ENCODE measurements at places on chromosomes 6 and 20.

DNA sequence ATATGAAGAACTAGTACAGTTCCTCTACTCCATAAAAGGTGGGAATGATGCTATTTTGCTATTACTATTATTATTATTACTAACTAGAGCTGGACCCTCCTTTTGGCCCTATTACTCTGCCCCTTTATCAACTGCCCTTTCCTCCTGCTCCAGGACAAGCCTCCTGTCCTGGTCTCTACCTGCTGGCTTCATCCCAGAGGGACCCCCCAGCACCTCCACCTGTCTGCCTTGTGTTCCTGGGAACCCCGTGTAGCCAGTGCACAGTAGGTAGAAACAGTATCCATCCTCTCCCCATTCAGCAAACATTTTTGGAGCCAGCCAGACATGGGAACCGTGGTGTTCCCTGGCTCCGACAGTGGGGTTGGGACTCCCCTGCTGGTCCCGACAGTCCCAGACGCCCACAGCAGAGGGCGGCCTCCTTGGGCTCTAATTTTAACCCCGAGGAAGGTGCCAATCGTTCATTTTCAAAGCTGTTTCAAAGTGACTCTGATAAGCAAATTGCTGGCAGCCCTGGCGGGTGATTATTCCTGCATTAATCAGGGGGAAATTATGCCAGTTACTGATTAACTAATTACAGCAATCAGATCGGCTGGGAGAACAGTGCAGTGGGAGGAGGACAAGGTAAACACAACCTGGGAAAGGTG lies 44.2 kb upstream of the MDGA1 start:
- peak; percentile 14 for DNase-seq

- no peak for DNase-seq
These were observed 91.7 kb upstream of the SLC22A16 start for GRCh38 chr6:110567957-110568696.

DNA sequence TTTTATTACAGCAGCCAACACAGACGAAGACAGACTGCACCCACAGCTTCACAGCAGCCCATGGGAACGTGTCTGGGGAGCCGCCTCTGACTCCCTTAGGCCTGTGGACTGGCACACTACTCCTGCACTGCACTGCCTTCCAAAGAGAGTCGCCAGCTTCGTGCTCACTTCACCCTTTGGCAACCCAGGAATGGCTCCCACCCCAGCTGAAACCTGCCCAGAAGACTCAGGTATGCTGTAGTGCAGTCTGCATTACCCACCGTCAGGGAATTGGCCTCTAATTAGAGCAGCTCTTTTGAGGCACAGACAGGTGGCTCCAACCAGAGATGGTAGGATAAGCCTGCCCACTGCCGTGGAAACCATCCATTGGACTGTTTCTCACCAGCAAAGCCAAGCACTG lies 39.9 kb upstream of the FRMD1 start:
- no peak for DNase-seq

- no peak for DNase-seq
These were observed 310.7 kb upstream of the PREP start for GRCh38 chr6:105713474-105714118.

GRCh38 chr6:47483853-47484546 lies 6.4 kb downstream of the CD2AP start:
- peak; percentile 79 for DNase-seq

- DNase-seq: no peak
These were observed 9.3 kb upstream of the DTD1 start for GRCh38 chr20:18578581-18578980.

DNA sequence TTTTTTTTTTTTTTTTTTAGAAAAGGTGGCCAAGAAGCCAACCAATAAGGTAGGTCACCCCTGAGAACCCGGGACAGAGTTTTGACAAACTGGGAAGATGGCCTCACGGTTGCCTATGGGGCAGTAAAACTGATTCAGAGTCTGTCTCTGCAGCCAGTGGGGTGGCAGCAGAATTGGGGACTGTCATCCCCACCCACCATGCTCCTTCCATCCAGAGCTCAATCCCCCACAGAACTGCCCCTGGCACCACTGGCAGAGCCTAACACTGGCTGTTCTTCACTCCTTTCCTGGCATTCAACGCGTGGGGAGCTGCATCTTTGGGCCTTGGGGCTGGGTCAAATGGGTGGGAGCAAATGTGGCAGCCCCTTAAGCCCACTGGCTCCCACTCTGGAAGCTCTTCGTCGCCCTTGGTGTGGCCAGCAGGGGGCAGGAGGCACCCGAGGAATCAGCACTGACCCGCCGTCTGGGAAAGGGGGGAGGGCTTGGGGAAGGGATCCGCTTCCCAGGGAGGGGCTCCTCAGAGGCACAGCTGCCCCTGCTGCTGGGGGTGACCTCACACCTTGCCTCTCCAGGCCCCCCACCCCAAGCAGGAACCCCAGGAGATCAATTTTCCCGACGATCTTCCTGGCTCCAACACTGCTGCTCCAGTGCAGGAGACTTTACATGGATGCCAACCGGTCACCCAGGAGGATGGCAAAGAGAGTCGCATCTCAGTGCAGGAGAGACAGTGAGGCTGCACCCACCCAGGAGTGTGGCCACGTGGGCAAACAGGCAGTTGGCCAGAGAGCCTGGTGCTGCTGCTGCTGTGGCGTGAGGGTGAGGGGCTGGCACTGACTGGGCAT lies 10.4 kb downstream of the CD40 start:
- DNase-seq: no peak

- peak; percentile 91 for DNase-seq
These were observed 6.1 kb downstream of the EDN1 start for GRCh38 chr6:12296255-12296573.

DNA sequence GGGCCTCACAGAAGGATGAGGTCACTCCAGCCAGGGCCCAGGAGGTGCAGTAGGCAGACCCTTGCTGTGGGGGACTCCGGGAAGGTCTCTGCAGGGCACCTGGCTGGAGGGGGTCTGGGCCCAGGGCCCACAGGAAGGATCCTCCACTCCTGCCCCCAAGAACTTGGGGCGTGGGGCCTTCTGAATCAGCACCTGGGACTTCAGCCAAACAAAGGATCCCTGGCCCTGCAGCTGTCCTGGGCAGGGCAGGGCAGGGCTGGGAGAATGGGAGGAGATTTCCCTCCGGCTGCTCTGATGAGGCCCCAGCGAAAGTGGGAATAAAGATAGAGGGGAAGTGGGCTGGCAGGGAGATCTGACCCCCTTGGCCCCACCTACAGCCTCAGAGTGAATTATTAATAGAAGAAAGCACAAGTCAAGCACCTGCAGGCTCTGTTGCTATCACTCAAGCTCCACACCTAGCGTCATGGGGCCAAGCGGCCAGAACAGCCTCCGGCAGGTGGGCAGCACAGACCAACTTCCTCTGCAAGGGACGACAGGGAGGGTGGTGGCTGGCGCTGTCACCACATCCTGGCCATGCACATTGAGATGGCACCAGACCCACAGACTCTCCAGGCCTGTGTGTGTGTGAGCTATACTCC lies 61.6 kb upstream of the MRPS10 start:
- peak; percentile 27 for DNase-seq

GRCh38 chr6:38688579-38689087 lies 14.3 kb downstream of the GLO1 start:
- no peak for DNase-seq

- peak; percentile 47 for DNase-seq
These were observed 14.4 kb upstream of the HLA-DQA1 start for GRCh38 chr6:32622545-32623401.

- no peak for DNase-seq
These were observed 14.3 kb upstream of the NCOA3 start for GRCh38 chr20:47487175-47487917.

- DNase-seq: peak; percentile 86
These were observed 3.8 kb downstream of the SPAG4 start for GRCh38 chr20:35619196-35620095.

DNA sequence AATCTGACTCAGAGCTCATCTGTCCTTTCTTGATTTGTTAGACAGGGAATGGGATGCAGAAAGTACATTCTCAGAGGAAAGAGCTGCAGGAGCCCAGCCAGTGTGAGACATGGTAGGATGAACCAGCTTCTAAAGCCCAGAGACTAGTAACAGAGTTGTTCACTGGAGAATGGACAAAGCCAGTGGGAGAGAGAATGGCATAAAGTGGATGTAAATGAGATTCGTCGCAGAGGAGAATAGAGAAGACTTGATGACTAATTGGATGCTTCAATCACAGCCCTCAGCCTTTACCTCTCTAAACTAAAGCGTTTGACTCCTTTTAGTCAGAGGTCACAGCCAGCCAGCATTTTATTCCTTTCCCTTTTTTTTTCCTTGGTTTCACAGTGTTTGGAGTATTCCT lies 25.5 kb upstream of the L3MBTL3 start:
- DNase-seq: no peak

Data from fibroblast of skin of right biceps (primary cell).